ENCODE measurements at places on chromosomes 13 and 19.

DNA sequence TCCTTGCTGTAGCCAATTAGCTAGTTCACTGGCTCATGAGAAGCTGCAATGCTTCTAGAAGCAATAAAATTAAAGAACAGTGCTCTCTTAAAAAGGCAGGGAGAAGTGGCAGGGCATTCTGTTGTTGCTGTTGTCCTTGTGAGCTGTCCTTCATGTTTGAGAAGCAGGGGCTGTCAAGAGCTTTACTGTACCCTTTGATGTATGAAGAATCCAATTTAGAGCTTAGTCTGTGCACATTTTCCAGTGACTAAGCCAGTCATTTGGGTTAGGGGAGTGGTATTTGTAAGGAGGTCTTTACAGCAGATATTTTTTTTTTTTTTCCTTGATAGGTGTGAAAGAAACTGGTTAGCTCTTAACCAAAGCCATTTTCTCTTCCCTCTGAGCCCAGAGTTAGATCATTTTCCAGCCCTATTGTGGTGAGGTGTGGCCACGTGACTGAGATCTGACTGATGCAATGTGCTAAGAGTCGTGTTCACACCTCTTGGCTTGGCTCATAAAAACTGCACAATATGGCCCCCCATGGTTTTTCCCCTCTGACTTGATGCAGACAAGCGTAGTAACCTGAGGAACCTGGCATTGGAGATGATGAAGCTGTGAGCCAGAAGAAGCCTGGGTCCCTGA lies 309.6 kb upstream of the TMTC4 start:
- no peak for DNase-seq

DNA sequence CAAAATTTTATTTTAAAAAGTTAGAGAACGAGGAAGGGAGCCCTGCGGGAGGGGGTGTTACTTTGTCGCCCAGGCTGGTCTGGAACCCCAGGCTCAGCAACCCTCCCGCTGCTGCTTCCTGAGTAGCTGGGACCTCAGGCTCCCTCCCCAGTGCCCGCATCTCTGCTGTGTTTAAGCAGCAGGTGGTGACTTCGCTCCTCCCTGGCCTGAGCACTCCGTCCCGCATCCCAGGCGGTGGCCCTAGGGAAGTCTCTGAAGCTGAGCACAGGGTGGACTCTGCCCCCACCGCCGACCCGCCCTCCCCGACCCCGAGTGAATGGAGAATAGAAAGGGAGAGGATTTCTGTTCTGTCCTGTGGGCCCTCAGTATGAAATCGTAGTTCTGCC lies 30.5 kb downstream of the ZNF701 start:
- peak; percentile 25 for DNase-seq

DNA sequence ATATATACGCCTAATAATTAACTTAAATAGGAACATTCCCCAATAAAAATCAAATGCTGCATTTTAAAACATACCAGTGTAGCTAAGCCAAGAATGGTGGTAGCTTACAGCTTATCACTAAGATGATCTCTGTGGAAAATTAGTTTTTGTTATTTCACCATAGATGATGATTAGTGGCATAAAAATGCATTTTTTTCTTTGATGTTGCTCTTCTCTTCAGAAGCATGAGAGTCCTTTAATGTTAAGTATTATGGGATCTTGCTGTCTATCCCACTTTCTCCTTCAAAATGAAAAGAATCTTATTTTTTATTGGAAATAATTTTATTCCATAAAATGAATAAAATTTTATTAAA lies 731.0 kb downstream of the SLITRK1 start:
- DNase-seq, result no peak

- DNase-seq, result peak; percentile 58
Measured at GRCh38 chr13:99119656-99120055, 81.0 kb upstream of the UBAC2 start.

- peak; percentile 60 for DNase-seq
Measured at GRCh38 chr13:44710576-44710975, 134.4 kb upstream of the TSC22D1 start.

DNA sequence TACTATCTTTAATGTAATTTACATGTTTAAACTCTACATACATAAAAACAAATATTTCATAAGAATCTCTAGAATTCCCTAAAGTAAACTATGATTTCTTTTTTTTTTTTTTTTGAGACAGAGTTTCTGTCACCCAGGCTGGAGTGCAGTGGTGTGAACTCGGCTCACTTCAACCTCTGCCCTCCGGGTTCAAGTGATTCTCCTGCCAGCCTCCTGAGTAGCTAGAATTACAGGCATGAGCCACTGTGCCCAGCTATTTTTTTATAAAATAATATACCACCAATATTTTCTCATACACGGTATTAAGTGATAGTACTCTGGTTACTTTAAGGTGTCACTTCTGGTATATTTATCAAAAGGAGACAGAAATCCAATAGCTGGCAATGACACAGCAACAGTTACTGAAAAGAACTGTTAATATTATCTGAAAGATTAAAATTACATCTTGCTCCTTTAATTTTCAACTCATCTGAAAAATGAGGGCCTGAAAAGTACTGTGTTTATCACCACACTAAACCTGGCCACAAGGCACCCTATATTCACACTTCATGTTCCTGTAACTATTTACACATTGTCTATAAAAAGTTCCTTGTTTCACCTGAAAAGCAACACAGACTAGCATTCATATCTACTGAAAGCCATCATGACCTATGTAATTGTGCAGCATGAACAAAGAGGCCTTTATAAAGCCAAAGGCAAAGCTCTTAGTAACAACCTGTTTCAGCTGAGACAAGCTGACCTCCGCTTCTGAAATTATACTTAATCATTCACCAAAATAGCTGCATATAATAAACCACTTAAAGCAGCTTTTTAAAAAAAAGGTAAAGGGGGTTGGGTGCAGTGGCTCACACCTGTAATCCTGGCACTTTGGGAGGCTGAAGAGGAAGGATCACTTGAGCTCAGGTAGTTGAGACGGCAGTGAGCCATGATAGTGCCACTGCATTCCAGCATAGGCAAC lies 106.1 kb downstream of the SLC25A15 start:
- no peak for DNase-seq

GRCh38 chr19:5705552-5705951 lies 14.4 kb downstream of the LONP1 start:
- no peak for DNase-seq

DNA sequence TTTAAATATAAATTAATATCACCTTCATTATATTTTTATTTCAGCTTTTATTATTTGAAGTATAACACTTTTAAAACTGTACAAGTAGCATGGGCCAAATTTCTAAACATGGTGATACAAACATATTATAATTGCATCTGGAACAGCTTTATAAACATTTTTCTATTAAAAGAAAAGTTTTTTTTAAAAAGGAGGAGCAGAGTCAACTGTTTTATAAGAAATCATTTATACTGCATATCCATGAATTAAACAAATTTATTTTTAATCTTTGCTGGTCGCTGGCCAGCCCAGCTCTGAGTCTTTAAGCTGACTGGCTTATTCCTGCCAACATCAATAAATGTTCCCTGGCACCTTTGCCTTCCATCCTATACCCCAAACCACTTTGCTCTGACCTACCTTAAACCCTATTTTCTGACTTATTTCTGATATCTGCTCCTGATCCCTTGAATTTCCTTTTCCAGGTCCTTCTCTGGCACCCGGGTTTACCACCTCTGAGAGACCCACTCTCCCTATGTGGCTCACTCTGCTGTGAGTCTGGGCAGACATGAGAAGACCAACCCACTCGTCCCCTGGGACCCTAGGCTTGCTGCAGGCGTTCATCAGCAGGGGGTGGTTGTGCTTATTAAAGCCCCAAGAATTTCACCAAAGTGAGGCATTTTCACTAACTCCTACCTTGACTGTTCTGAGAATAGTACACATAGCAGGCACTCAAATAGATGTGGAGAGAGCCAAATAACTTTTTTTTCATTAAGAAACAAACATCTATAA lies 220.3 kb downstream of the KLF12 start:
- DNase-seq, result no peak

DNA sequence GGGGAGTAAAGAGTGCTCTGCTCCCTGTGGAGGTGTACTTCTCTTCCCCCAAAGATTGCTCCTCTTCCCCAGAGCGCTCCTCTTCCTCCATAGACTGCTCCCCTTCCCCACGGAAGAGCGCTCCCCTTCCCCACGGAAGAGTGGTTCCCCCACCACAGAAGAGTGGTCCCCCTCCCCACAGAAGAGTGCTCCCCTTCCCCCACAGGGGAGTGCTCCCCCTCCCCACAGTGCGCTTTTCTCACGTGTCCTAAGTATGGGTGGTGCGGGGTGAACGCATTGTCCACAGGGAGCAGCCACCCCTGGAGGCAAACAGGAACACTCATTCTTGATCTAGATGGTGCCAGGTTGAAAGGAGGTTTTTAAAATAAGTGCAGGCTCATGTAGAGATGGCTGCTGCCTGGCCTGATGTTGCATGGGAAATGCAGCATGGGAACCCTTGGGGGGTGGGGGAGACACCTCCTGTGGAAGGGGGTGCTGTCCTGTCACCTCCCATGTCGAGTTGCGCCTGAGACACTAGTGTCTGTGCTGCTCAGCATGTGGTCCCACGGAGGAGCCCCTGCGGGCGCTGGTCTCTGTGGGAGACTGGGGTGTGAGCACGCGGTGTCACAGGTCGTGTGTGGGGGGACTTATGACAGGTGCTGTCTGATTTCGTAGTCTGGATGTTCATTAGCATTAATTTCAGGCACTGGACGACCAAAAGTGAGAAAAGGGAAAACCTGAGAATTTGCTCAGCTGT lies 52.2 kb downstream of the ATP11A start:
- no peak for DNase-seq

- peak; percentile 3 for DNase-seq
Measured at GRCh38 chr13:102940143-102940542, 94.3 kb downstream of the ERCC5 start.

All from stimulated activated CD4-positive, alpha-beta T cell treated with anti-CD3 and anti-CD28 coated beads, Interleukin-15, amount 100 ng/mL, for 24 hours (primary cell).